Hematopoietic multipotent progenitor cell treated with erythropoietin and hydrocortisone succinate and interleukin-3 and kit ligand, for 6 days (in vitro differentiated cells): ENCODE measurements at places on chromosomes 1 and 21.

DNA sequence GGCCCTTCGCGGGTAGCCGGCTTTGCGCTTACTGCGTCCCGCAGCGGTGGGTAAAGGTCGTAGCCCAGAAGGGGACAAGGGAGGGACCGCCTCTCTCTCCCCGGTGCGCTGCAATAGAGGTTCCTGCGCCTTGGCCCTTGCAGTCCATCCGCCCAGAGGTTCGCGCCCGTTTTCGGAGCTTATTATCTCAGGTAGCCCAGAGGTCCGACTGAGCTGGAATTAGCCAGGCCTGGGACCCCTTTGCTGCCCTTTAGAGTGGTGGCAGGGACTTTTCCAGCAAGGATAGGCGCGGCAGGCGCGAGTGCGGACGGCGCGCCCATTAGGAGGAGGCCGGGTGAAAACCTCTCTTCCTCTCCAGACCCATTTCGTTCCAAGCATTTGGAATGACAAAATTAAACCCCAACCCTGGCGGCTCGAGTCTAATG is 5.0 kb downstream of the LHX4 start:
- DNase-seq, result no peak

DNA sequence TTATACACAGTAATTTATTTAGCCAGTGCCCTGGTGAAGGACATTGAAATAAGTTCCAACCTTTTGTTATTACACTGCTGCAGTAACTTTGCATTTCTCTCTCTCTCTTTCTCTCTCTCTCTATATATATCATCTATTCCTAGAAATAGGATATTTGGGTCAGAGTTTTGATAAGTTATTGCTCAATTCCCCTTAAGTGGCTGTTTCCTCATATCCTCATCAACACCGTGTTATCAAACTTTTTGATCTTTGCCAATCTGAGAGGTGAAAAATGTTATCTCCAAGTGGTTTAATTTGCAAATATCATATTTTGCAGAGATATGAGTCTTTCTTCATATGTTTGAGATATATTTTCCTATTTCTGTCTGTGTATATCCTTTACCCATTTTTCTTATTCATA is 1.6 kb upstream of the SRSF4 start:
- peak; percentile 59 for DNase-seq

DNA sequence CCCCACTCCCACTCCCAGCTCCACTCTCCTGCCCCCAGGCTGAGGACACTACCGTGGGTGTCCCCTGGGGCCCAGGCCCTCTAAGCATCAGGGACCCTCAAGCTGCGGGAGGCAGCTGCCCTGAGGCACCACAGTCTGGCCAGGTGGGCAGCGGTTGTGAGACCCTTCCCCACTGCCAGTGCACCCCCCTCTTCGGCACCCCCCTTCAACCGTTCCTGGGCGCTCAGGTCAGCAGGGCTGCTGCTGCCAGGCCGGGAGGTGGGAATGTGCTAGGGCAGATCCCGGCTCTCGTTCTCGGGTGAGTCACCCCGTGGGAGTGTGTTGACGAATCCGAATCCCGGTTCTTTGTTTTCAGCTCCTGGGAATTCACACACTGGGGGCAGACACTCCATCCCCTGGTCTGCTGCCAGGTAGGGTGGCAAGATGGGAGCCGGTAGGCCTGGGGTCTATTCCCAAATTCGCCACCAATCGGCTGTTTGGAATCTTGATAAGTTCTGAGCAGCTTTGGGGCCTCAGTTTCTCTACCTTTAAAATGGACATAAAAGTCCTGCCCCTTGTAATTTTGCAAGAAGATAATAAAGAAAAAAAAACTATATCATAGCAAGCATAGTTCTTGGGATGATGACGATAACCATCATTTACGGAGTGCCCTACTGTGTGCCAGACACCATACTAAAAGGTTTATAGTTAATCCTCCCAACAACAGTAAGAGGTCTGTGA is 28.5 kb upstream of the CASZ1 start:
- DNase-seq, result no peak

GRCh38 chr1:178768423-178768822 is 43.4 kb downstream of the RALGPS2 start:
- peak; percentile 72 for DNase-seq

- DNase-seq, result no peak
Measured at GRCh38 chr1:36148821-36149236, 457 bp downstream of the TRAPPC3 start.

DNA sequence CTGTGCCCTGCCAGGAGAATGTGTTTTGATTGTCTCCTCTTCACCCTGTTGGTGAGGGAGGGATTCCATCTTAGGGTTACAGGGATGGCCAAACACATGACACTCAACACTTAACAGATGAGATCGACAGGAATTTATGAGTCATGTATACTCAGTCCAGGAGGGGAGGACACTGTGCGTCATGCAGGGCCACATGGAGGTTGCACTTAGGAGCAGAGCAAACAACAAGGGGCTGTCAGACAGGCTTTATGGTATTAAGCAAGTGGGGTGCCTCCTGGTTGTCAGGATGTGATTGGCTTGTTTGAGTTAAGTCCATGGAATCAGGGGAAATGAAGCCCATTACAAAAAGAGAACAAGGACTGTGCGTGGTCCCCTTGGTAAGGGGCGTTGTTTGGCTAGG is 26.9 kb downstream of the EDARADD start:
- no peak for DNase-seq

GRCh38 chr1:161182214-161182613 is 4.9 kb upstream of the B4GALT3 start:
- DNase-seq, result no peak

DNA sequence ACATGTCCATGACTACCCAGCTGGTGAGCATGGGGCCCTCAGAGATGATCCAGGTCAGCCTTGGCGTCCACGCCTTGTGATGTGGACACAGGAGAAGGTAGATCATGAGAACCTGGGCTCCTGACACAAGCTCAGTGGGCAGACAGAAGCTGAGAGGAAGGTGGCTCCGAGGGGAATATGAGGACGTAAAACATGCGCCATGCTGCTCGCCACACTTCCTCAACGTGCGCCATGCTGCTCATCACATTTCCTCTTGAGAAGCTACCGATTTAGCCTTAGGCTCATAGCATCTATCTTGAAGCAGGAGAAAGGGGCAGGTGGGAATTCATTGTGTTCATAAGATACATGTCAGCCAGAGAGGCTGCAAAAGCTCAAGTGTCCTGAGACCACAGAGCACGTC is 176.9 kb downstream of the KAZN start:
- no peak for DNase-seq

DNA sequence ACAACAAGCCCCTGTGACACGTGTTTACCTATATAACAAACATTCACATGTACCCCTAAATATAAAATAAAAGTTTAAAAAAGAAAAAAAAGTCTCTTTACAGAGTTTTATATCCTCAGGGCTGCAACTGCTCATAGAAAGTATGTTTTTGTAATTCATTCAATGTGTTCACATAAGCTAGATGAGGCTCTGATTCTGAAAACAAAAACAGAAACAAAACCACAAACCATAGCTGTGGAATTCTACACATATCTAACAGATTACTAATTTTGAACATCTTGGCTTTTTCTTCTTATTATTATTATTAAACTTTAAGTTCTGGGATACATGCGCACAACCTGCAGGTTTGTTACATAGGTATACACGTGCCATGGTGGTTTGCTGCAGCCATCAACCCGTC is 579.6 kb upstream of the ZRANB2 start:
- no peak for DNase-seq

DNA sequence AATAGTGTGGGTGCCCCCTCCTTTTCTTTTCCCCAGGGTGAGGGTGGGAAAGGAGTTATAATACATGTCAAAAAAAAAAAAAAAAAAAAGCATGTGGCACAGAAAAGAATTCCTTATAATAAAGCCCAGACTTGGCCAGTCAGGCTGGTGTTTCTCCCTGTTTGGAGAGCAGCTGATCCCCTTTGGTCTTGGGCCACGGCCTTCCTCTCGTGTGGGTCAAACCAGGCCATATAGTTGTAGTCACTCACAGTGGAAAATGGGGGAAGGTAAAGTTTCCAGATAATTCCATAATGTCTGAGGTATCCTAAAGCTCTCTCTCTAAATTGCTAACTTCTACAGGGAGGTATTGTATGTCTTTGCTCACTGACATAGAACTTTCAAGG is 22.0 kb downstream of the CLIC6 start:
- DNase-seq, result no peak

DNA sequence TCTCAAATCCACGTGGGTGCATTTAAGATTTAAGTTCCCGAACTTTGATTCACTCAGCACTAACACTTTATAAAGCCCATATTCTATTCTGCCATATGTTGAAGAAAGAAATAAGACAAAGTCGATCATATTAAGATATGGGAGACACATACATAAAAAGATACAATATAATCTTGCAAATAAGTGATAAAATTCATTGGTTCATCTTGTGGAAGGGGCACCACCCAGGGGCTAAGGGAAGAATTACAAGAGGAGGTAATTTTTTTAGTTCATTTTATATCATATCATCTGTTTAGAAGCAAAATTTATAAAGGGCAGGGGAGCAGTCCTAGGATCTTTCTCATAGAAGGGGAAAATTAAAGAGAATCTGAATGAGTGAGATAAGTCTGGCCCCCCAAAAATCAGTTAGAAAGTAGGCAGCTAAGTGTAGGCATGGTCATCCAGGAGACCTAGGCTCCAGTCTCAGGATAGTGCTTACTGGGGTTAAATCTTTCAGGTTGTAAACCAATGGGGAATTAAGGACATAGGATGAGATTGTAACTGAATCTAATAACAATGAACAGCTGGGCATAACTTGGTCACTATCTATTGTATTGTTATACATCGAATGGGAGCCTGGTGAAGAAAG is 124.2 kb upstream of the L1TD1 start:
- DNase-seq, result peak; percentile 36

DNA sequence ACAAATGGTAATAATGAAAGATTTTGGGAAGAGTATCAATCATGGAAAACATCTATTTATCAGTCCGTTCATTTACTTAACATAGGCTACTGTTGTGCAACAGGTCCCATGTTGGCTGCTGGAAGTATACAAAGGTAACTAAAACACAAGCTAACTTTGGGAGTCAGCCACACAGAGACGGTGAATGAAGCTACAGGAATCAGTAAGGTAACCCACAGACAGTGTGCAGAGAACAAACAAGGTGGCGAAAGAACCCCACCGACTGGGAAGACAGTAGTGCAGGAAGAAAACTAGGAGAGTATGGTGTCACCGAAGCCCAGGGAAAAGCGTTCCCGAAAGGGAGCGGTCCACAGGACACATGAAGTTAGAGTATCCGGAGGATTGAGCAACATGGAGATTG is 342.3 kb downstream of the SMYD3 start:
- no peak for DNase-seq
